ENCODE measurements at places on chromosomes 1 and 21. TPM values are rescaled to one million over a fixed set of nuclear protein-coding genes. Genes with fewer than 3 reads are reported as not detected.
A peak's percentile ranks its signal among the peaks of the same experiment; 100 is the strongest.

DNA sequence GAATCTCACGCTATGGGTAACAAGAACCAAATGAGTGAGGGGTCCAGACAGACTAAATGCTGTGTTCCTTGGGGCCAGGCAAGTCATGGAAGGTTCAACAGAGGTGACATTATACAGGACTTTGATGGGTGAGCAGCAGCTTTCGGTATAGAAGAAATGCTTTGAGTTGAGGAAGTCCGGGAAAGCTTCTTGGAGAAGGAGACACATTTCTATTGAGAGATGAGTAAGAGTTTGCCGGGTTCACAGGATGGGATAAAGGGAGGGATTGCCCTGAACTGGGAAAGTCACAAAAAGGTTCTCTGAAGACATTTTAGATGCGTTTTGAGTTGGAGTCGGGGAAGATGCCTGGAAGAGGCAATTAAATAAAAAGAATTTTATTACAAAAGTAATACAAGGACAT lies 580 bp upstream of the AZIN2 start:
- no peak for DNase-seq
- H3K27me3 ChIP-seq: peaks cover 15% of the 10 kb centered on the region
- H3K27ac ChIP-seq: peak overlapping the region; percentile 14
- no peaks in the 10 kb centered on the region for H3K36me3 ChIP-seq
- peak overlapping the region; percentile 83 for H3K4me3 ChIP-seq
- H3K4me1 ChIP-seq: peaks cover 10% of the 10 kb centered on the region

- H3K27me3 ChIP-seq: no peaks in the 10 kb centered on the region
- H3K36me3 ChIP-seq: no peaks in the 10 kb centered on the region
- no peak overlapping the region for H3K4me3 ChIP-seq
- H3K4me1 ChIP-seq: no peaks in the 10 kb centered on the region
- no peak for DNase-seq
Measured at GRCh38 chr1:54439550-54440223, 33.5 kb upstream of the SSBP3 start.

GRCh38 chr1:170592591-170593111 lies 60.7 kb downstream of the GORAB start:
- H3K27me3 ChIP-seq: peaks cover 17% of the 10 kb centered on the region
- peak overlapping the region; percentile 20 for H3K4me3 ChIP-seq
- H3K4me1 ChIP-seq: peaks cover 38% of the 10 kb centered on the region

SPRR1B gene
- 274 TPM for total RNA-seq

DNA sequence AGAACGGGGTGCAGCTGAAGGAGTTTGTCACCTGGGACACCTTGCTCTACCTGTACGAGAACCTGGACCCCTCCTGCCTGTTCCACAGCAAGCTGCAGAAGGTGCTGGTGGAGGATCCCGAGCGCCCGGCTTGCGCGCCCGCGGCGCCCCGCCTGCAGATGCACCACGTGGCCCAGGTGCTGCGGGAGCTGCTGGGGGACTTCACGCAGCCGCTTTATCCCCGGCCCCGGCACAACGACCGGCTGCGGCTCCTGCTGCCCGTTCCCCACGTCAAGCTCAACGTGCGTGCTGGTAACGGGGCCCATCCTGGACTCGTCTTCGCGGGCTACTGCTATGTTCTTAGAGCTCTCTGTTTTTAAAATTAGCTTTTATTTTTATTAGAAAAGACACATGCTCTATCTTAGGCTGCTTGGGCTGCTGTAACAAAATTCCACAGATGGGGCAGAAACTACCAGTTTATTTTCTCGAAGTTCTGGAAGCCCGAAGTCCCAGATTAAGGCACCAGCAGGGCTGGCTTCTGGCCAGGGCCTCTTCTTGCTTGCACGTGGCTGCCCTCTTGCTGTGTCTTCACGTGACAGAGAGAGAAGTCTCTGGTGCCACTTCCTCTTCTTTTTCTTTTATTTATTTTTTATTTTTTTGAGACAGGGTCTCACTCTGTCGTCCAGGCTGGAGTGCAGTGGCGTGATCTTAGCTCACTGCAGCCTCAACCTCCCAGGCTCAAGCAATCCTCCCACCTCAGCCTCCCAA lies 38.1 kb downstream of the TRPM2 start:
- no peak overlapping the region for H3K4me3 ChIP-seq
- H3K36me3 ChIP-seq: no peaks in the 10 kb centered on the region
- H3K27ac ChIP-seq: no peak overlapping the region
- H3K27me3 ChIP-seq: peaks cover 16% of the 10 kb centered on the region

DNA sequence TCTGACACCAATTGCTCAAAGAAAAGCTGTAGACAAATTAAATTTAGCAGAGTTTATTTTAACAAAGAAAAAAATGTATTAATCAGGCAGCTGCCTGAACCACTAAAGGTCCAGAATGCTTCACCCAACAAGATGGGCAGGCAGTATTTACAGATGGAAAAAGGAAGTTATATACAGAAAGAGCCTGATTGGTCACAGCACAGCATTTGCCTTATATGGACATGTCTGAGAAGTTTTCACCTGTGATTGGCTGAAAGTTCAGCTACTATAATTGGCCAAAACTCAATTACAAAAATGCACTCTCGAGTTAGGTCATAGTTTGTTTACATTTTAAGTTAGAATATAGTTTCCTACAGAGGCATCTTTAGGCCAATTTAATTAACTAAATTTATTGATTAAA lies 15.1 kb upstream of the FMO1 start:
- no peak overlapping the region for H3K27ac ChIP-seq
- no peak overlapping the region for H3K4me3 ChIP-seq
- no peaks in the 10 kb centered on the region for H3K36me3 ChIP-seq
- no peaks in the 10 kb centered on the region for H3K27me3 ChIP-seq
- no peak for DNase-seq

DENND2C gene
- total RNA-seq: 8.8 TPM
